ENCODE measurements at places on chromosomes 4 and X.

- DNase-seq, result no peak
Measured at GRCh38 chr4:118967393-118967792, 78.7 kb downstream of the SYNPO2 start.

DNA sequence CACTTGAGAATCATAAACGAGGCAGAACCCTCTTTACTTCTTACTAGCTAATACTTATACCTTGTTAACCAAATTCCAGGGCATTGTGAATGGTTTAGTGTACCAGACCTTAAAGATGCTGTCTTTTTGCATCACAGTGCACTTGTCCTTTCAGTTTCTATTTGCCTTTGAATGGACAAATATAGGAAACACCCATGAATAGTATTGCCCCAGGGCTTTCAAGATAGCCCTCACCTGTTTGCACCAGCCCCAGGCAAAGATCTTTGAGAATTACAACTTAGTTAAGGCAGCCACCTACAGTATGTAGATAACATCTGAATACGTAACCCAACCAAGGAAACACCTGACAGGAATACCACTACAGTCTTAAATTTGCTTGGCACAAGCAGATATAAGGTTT is 60.8 kb upstream of the CT45A1 start:
- no peak for DNase-seq

DNA sequence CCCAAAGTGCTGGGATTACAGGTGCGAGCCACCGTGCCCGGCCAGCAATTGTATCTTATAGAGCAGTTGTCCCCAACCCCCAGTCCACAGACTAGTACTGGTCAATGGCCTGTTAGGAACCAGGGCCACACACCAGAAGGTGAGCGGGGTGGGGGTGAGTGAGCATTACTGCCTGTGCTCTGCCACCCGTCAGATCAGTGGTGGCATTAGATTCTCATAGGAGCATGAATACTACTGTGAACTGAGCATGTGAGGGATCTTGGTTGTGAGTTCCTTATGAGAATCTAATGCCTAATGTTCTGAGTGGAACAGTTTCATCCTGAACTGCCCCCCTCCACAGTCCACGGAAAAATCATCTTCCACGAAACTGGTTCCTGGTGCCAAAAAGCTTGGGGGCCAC is 328.0 kb upstream of the BOD1L1 start:
- no peak for DNase-seq

GRCh38 chr4:31458813-31459212 is 738.6 kb downstream of the PCDH7 start:
- DNase-seq, result no peak

DNA sequence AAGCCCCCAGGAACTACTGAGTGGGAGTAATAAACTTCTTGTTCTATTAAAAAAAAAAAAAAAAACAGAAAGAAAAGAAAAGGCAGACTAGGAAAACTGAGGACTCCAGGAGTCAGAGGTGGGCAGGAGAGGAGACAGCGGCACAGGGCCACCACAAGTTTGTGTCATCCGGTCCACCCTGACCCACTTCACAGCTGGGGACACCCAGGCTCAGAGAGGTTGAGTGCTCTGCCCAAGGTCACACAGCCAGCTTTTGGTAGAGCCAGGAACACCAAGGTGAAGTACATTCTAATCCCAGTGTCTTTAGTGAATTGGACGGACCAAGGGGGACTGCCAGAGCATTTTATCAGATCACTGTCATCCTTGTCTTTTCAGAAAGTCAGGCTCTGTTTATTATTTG is 16.4 kb upstream of the ABLIM2 start:
- DNase-seq, result no peak

- DNase-seq, result no peak
Measured at GRCh38 chr4:37675587-37676290, 10.4 kb downstream of the RELL1 start.

DNA sequence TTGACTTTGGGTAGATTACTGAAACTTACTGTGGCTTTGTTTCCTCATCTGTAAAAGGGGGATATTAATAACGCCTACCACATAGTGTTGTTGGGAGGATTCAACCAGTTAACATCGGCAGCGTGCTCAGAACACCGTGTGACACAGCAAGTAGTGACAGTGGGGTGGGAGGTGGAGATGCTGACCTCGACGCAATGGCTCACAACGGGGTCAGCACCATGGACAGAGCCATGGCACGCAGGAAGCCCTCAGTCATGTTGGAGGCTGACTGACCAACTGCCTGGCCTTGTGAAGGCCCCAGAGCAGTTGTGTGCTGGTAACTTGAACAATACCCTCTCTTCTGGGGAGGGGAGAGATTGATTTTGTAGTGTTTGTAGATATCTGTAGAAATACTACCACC is 93.2 kb downstream of the WFS1 start:
- no peak for DNase-seq

All from NCI-H187 treated with DMSO at 0.1 percent for 48 hours (cell line).